Caki2 (cell line): ENCODE measurements at places on chromosomes 4 and X. TPM values are rescaled to one million over a fixed set of nuclear protein-coding genes. Genes with fewer than 3 reads are reported as not detected.

DNA sequence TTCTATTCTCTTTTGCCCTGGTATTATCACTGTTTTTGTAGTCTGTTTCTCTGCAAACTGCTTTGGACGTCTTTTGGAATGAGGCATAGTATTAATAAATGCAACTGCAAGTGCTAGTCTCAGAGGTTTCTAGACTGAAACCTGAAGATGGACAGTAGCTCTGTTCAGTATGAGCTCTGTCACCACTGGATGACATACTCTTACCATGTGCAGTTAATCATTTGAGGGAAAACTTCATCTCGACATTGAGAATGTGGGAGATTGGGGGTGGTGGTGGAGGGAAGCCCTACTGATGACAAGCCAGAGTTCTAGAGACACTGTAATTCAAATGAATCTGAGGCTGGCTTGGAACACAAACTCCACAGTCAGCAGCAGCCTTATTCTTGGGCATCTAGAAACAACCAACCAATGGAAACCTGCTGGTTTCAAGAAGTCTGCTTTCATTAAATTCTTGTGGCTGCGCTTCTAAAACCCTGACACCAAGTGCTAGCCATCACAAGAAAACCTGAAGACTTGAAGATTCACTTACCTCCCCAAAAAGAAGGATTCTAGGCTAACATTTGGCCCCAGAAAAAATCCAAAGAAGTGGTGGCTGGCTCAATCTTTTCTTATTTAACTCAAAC lies 161.7 kb downstream of the RASL11B start:
- DNase-seq: no peak

- DNase-seq: no peak
These were observed 362.5 kb upstream of the TRAM1L1 start for GRCh38 chr4:117447925-117448324.

DNA sequence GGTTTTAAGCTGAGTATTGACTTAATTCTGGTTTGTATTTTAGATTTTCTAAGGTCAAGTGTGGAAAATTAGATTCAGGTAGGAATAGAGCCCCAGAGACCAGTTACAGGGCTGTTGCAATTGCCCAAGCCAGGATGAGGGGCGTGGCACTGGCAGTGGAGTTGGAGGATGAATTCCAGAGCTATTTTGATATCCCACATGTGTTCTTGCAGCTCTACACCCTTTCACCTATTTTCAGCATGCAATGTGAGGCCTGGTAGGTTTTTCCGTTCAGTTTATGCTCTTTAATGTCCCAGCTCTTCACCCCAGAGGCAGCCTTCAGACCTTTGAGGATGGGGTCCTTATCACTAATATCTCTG lies 17.9 kb upstream of the OGT start:
- DNase-seq: no peak

DNA sequence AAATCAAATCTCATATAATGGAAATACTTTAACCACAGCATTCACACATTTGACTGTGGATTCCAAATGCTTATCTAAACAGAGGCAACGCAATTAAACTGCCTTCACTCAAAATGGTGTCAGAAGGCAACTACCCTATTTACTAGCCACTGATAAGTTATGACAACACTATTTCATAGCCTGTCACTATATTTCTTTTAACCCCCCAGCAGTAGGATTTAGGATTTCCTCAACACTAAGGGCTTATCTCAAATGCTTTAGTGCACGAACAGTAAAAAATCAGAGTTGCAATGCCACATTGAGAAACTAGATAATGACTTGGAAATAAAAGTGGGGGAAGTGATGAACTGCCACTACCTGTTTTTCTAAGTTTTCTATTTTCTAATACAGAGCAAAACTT lies 66.7 kb downstream of the DHX15 start:
- no peak for DNase-seq

GRCh38 chrX:115047181-115047580 lies 29.8 kb upstream of the IL13RA2 start:
- DNase-seq: peak; percentile 13

DNA sequence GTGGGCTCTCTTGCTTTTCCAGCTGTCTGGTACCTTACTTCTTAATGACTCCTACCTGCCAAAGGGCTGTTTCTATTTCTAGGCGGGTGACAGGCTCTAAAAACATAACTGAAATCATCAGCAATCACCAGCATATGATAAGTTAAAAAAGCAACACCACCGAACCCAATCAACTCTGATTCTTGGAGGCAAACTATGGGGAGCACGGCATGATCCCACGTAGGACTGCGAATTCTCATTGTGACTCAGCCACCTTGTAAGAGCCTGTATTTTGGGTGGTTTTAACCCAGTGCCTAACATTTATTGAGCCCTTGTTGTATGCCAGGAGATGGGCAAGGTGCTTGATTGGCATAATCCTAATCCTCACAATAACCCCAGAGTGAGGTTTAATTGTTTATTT lies 156.8 kb downstream of the PACRGL start:
- DNase-seq: no peak

DNA sequence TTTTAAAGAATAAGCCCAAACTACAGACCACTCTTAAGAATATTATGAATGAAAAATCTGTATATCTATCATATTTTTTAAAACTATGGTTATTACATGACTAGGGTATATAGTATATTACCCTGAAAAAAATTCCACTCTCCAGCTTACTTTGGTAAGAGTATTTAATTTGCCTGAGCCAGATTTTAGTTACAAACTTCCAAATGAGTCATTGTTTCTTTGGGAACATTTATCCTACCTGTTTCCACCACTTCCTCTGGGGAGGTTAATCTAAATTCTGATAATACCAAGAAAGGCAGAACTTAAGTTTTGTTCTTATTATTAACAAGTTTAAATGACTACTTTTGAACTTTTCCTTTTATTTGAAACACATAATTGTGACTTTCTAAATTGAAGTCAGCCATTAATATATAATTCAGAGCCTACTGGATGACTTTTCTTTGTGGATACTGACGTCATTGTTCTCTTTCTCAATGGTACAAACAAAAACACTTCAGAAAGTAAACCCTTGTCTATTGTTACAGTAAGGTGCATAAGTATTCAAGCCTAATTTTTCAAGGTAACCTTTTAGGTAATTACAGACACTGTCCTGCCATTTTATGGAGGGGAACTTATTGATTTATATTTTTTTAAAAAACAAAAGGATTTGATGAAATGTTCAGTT lies 135.6 kb upstream of the TLL1 start:
- no peak for DNase-seq

DNA sequence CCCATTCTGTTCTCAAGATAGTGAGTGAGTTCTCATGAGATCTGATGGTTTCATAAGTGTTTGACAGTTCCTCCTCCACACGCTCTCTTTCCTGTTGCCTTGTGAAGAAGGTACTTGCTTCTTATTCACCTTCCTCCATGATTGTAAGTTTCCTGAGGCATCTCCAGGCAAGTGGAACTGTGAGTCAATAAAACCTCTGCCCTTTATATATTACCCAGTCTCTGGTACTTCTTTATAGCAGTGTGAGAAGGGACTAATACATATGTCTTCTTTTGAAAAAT lies 58.4 kb downstream of the CFAP299 start:
- DNase-seq: no peak

GRCh38 chr4:182142176-182143085 lies 100.8 kb upstream of the TENM3 start:
- no peak for DNase-seq

GRCh38 chr4:7973545-7973981 lies 33.9 kb upstream of the AFAP1 start:
- peak; percentile 75 for DNase-seq

GRCh38 chr4:80365928-80366327 lies 30.4 kb downstream of the CFAP299 start:
- peak; percentile 41 for DNase-seq

DNA sequence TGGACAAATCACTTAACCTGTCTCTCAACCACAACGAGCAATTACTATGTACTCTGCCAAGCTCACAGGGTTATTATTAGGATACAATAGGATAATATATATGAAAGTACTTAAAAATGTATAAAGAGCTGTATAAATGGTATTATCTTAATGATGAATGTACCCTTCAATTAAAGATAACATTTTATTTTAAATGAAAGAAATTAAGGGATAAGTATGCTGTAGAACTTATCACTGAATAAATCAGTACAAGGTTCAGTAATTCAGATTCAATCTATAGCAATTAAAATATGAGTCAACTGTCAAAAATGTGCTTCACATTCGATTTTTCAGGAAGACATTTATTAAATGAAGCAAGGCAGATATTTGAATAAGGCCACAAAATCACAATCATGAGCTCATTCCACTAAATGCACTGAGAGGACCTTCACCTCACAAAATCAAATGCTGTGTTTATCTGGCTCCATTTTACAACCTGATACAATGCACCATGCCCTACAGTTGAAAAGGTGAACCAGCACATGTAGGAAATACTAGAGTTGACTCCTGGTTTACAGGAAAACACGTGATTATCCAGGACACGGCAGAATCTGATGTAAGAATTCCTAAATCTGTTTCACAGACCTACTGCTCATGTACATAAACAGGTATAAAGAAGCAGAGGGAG lies 4.4 kb downstream of the LRCH2 start:
- no peak for DNase-seq

- DNase-seq: no peak
These were observed 154.4 kb upstream of the KLF3 start for GRCh38 chr4:38509551-38509950.

- peak; percentile 30 for DNase-seq
These were observed 863 bp upstream of the FAM193A start for GRCh38 chr4:2535376-2536192.

DNA sequence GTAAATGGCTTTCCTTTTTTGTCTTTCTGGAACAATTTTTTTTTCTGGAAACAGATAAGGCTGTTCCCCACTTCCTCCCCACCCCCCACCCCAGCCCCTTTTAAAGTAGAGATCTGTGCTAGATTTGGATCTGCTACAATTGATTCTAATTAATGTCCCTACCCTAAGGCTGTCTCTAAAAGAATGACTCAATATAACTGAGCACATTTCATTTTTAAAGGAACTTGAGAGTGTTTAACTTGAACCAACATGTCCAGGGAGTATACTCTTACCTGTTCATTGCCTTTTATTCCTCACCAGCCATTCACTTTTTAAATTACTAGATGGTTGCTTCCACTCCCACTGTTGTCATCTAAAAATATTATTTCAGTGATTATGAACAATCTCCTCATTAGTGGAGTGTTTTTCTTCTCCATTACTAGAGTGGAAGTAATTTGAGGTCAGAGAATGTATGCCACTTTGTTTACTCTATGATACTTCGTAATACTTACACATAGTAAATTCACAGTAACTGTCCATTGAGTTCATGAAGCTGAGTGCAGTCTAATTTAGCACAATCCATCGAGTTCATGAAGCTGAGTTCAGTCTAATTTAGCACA lies 14.1 kb upstream of the CNOT6L start:
- DNase-seq: no peak

DNA sequence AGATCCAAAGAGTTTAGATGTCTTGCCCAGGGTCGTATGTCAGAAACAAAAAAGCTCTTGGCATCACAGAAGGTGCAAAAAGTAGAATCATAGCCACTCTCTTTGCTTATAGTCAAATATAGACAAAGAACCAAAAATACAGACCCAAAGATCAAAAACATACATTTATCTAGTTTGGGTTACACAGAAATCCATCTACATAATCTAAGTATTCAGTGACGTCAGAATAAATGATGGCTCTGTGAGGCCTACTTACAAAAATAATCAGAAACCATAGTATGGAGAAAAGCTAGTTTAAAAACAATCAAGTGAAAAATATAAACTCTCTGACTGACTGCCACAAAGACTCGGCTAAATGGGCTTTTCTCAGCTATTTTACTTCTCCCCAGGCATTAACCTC lies 126.8 kb downstream of the MAPK10 start:
- no peak for DNase-seq

DNA sequence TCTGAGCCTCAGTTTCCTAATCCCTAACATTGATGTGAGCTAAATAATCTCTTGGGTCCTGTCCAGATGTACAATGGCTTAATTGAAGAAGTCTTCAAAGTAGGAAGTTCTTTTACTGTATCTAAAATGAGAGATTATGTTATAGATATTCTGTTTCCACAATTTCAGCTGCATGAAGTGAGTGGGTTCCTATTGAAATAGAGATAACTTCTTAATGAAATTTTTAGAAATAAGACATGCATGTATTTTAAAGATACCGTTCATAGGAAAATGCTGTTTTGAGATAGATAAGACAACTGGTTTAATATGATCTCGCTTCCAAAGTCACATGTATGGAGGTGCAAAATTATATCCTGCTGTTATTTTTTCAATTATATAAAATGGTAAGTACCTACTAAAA lies 71.9 kb downstream of the CLDN22 start:
- DNase-seq: no peak

Gene TCP11X2
- not detected in 2 replicates for total RNA-seq

Gene DKK2
- not detected in 2 replicates for total RNA-seq

Gene GPM6B
- not detected in 2 replicates for total RNA-seq

Gene TBC1D8B
- total RNA-seq: 5.0 and 6.2 TPM in 2 replicates

Gene RBMX
- total RNA-seq: 364 and 438 TPM in 2 replicates

Gene NSG1
- 3.0 and 3.8 TPM in 2 replicates for total RNA-seq

Gene TRAM1L1
- total RNA-seq: 3.8 and 6.8 TPM in 2 replicates
